ENCODE measurements at places on chromosomes 7 and 10. TPM values are rescaled to one million over a fixed set of nuclear protein-coding genes. Genes with fewer than 3 reads are reported as not detected.

TMEM176B gene
- total RNA-seq, result not detected

DIP2C gene
- total RNA-seq, result 10.1 TPM

PNLIPRP3 gene
- not detected for total RNA-seq

MKRN1 gene
- total RNA-seq, result 40.0 TPM

GNGT1 gene
- not detected for total RNA-seq

C10orf67 gene
- total RNA-seq, result 0.43 TPM

ASB15 gene
- not detected for total RNA-seq

COL1A2 gene
- total RNA-seq, result 10.9 TPM

VWDE gene
- 0.12 TPM for total RNA-seq

TSPAN33 gene
- total RNA-seq, result 14.3 TPM

RHOBTB1 gene
- 22.2 TPM for total RNA-seq

AFAP1L2 gene
- total RNA-seq, result 14.2 TPM

LEP gene
- total RNA-seq, result not detected

MBL2 gene
- total RNA-seq, result not detected

DNA sequence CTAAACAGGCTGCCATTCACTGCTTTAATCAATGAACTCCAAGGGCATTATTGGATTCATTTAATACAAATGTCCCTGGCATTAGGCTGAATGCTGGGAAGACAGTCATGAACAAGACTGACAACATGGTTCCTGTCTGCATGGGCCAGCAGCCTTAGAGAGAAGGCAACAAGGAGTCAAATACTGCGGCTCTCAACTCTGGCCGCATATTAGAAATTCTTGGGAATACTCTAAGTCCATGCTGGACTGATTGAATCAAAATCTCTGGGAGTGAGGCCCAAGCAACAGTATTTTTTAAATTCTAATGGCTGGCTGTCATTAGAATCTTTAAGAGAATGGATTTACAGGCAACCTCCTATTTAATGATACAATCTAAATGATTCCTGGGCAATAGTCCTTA, 34.1 kb downstream of the FGFBP3 start:
- no peak for DNase-seq

DNA sequence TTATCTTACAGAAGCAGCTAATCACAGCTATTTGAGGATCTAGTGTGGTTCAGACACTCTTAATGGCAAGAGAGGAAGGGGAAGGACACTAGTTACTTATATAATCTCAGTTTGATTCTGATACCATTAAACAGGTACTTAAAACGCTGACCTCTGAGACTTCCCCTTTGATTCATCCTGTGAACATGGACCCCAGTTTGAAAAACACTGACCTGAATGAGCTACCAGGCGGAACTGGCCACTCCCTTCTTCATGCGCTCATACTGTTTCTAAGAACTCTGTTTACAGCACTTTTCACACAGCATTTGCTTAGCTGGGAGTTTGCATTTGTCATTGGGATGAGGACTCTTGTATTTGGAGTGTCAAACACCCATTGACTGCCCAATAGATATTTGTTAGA, 45.7 kb downstream of the BEND7 start:
- DNase-seq, result peak; percentile 32

- DNase-seq, result no peak
Measured at GRCh38 chr7:29552392-29552791, 11.2 kb upstream of the PRR15 start.

- DNase-seq, result no peak
Measured at GRCh38 chr10:28906415-28906814, 229.1 kb downstream of the BAMBI start.

DNA sequence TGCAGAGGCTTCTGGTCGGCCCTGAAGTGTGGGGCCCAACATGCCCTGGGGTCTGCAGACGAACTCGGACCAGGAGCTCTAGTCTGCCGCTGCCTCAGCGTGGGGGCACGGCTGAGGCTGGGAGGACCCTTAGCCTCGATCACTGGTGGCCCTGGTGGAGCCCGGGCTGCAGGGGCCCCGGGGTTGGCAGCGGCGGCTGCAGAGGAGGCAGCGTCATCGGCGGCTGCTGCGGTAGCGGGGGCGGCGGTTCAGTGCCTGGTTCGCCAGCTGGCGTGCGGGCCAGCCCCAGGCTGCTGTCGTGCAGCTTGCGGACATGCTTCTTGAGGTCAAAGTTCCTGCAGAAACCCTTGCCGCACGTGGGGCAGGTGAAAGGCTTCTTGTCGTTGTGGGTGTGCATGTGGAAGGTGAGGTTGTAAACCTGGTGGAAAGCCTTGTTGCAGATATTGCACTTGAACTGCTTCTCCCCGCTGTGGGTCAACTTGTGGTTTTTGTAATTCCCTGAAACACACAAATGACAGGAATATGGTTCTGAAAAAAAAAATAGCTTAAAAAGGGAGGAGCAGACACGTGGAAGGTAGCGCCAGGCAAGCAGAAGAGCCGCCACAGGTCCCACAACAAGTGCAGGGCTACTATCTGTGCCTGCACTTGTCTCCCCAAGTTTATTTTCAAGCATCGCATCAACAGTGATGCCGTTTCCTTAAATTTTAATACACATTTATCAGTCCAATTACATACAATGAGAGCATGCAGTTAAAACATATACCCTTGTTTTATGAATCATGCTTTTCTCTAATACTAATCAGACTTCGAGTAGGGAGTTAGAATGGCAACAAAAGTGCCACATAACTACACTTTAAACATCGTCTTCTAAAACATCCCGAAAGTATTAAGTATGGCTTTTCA, 2.4 kb downstream of the FEZF1 start:
- no peak for DNase-seq

- DNase-seq, result no peak
Measured at GRCh38 chr7:28623863-28624262, 211.5 kb downstream of the CREB5 start.

- no peak for DNase-seq
Measured at GRCh38 chr10:113096128-113096996, 146.3 kb downstream of the TCF7L2 start.

- DNase-seq, result no peak
Measured at GRCh38 chr10:47357911-47358310, 9.7 kb downstream of the RBP3 start.

DNA sequence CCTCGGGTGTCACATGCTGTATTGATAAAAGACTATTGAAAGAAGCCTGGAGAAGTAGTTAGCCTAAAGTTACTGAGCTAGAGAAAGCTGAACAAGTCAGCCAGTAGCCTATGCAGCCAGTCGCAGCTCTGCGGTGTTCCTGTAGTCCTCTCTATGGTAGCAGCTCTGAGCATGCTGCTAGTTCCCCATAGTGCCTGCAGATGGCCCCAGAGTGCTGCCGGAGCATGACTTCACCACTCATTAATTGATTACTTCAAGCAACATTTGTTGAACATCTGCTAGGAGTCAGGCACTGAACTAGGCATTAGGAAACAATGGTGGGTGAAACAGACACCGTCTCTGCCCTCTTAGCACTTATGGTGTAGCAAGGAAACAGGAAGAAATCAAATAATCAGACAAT, 422.7 kb downstream of the SORCS3 start:
- DNase-seq, result no peak

DNA sequence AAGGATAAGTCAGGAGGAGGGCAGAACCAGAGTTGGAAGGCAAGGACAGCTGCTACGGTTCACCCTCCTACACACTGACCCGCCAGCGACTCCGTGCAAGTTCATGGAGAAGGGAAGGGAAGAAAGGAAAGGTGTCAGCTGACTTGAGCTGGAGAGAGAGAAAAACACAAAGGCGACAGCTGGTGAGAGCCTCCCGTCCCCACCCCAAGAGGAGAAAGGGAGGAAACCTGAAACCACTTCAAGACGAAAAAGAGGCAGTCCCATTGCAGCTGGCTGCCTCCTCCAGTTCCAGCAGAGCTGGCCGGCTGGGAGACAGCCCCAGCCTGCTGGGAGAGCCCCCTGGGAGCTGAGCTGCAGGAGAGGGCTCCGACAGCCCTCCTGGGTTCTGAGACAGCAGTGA, 75.2 kb downstream of the PARD3 start:
- DNase-seq, result no peak

GRCh38 chr7:131325179-131325840, 2.4 kb upstream of the MKLN1 start:
- DNase-seq, result no peak

- no peak for DNase-seq
Measured at GRCh38 chr7:139991269-139991666, 71.5 kb downstream of the PARP12 start.

- no peak for DNase-seq
Measured at GRCh38 chr10:83469728-83470331, 669.5 kb upstream of the GHITM start.

DNA sequence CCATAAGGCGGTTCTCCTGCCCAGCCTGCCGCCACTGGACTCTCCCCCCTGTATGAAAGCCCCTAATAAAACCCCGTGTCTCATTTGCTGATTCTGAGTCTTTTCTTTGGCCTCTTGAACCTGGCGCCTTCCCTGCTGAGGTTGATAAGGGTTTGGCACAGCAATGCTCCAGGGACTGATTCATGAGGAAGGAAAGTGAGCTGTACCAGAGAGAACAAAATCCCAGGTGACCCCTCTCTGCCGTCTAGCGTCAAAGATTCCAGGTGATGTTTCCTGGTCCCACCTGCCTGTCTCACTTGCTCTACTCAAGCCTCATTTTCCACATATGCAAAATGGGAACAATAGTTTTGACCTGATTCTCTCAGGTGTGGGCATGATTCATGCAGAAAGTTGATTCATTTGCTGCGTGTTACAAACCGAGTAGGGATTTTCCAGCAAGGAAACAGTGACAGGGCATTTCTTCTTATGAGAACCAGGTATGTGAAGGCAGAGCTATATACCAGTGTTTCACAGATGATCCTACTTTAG, 730.6 kb upstream of the IGFBP3 start:
- DNase-seq, result peak; percentile 76

- no peak for DNase-seq
Measured at GRCh38 chr7:144481833-144482232, 78.3 kb upstream of the NOBOX start.

All from epithelial cell of proximal tubule (primary cell).